ENCODE measurements at places on chromosomes 7 and 10.
A peak's percentile ranks its signal among the peaks of the same experiment; 100 is the strongest.

DNA sequence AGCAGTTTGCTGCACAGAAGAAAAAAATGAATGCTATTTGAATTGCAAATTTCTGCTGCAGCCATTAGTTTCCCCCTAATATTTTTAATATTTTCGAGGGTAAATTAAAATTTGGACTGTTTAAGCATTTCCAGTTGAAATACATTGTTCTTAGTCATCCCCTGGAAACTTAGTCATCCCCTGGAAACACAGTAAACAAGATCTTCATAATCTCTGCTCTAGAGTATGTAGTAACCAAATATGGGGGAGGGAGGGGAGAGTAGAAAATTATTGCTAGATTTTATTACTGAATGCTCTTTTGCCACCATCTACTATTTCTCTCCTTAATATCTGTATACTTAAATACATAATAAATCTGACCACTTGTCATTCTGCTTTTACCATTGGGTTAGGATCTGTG lies 1053.3 kb downstream of the SORCS1 start:
- DNase-seq: no peak

DNA sequence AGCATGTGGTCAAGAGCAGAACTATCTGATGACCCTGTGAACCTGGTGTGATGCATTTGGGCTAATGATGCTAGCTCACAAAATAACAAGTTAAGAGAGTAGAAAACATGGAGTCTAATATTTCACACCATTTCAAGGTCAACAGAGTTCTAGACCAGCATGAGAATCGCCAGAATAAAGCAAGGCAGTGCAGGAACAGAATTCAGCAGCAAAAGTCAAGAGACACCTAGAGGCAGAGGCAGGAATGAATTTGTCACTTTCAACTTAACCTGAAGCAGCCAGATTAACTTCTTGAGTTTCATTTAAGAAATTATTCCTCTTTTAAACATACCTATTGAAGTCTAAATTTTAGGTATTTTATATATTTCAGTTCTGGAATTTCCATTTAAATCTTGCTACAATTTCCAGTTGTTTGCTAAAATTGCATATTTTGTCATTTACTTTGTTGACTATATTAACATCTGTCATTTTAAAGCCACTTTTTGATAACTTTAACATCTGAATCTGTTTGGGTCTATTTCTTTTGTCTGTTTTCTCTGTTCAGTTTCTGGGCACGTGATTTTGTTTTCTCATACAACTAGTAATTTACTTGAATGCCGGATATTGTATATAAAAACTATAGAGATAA lies 44.2 kb upstream of the PRSS58 start:
- peak; percentile 47 for DNase-seq

- no peak for DNase-seq
Measured at GRCh38 chr10:133474027-133474426, 20.3 kb downstream of the SCART1 start.

DNA sequence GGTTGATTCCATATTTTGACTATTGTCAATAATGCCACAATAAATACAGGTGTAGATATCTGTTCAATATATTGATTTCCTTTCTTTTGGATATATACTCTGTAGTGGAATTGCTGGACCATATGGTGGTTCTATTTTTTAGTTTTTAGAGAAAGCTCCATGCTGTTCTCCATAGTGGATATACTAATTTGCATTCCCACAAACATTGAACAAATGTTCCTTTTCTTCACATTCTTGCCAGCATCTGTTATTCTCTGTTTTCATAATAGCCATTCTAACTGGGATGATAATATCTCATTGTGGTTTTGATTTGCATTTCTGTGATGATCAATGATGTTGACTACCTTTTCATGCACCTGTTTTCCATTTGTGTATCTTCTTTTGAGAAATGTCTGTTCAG lies 973.7 kb downstream of the REEP3 start:
- no peak for DNase-seq

DNA sequence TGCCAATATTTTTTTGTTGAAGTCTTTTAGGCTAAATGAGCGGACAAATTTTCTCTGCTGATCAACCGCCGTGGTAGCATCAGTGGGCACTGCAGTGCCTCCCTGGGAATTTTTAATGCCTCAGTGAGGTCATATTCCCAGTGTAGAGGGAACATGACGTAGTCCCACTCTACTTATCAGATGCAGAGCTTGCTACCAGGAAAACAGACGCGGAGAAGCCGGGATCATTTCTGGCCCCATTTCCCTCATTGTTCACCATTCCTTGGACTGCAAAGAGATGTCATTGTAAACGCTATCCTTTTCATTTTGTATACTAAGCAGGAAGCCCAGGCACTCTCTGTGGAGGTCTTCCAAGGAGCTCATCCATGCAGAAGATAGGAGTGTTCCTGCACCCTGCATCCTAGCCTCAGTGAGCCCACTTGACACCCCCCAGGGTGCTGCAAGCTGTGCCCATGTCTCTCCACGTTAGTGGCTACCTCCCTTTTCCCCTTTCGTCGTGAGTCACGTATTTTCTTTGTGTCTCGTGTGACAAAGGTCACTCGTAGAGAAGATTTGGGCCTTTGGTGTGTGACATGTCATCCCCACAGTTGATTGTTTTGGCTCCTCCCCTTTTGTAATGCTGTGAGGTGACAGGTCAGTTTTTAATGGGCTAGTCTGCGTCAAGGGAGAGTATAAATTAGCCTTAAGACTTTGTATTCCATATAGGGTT lies 145.5 kb downstream of the TCF7L2 start:
- no peak for DNase-seq

- peak; percentile 90 for DNase-seq
Measured at GRCh38 chr7:122886357-122887081, at the start of gene CADPS2. TSS of gene CADPS2 (minus strand) at chr7:122886460. CDS start at chr7:122886337, 123 bp downstream.

GRCh38 chr7:106597751-106598546 lies 63.0 kb downstream of the CCDC71L start:
- DNase-seq: no peak

- DNase-seq: no peak
Measured at GRCh38 chr10:117518246-117518645, 24.3 kb upstream of the EMX2 start.

DNA sequence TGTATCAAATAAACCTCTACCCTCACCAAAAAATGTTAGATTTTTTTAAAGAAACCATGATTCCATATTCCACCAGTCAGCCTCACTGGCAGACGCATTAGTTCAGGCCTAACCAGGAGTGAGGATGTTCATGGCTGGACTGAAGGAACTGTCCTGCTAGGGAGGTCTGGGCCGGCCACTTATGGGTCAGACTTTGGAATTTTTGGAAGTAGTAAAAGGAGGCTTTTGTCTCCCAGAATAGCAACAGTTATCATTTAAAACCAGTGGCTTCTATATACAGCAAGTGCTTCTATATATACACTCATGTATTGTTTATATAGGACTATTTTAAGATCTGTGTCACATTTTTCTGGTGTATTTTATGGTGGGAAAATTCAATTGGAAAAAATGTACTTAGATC lies 120.5 kb downstream of the CNNM2 start:
- DNase-seq: no peak

- DNase-seq: peak; percentile 70
Measured at GRCh38 chr7:143299840-143300239, 11.7 kb downstream of the CASP2 start.

DNA sequence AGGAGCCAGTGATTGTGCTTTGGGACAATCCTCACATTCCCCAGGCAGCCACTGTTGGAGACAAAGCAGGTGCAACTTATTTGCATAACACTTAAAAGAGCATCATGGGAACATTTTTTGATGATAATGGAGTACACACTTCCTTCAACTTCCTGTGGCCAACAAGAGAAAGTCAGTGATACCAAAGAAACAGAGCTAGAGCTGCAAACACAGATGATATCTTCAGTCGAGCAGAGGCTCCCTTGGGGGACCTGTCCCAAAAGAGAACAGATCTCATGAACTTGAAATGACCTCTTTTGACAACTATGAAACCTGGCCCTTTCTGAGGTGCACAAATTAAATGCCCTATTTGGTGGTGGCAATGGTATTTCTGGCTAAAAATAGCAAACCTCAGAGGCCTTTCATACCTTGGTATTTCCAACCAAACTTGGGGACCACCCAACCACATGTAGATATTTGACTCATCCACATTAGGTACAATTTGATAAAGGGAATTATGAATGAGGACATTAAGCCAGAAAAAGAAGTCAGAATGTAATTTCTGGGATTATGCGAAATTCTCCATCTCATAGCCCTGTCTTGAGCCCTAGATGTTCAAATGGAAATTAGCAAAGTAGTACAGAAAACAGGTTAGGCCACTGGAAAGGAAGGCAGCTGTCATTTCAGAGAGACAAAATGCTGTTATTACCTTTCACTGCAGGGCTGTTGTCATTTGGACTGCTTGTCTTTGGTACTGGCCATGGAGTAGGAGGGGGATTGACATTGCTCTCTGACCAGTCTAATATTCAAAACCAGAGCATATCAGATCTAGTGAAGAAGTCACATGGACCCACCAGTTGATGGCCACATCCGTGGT lies 146.2 kb downstream of the ICA1 start:
- no peak for DNase-seq
